ENCODE measurements at places on chromosomes 2 and 18.

- no peak for DNase-seq
Observed at GRCh38 chr2:231029563-231029962, 7.8 kb upstream of the C2orf72 start.

DNA sequence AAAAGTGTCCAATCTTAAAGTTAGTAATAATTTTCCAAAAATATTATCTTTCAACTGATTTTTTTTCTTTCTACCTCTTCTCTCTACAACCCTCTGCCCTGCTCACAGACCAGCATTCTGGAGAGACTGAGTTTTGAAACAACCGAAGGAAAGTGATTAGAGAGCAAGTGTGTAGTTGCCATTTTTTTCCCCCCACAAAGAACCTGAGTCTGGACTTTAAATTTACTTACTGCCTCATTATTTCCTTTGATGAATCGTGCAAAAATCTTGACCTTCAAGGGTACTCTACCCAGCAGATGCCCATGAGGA lies 63.4 kb upstream of the NEUROD1 start:
- DNase-seq: no peak

GRCh38 chr18:53610957-53611356 lies 613.5 kb downstream of the MBD2 start:
- no peak for DNase-seq

- no peak for DNase-seq
Observed at GRCh38 chr2:211367711-211368110, 811.3 kb downstream of the CPS1 start.

GRCh38 chr2:30410217-30410616 lies 36.8 kb upstream of the LCLAT1 start:
- DNase-seq: no peak

- no peak for DNase-seq
Observed at GRCh38 chr2:129800285-129800684, 179.2 kb upstream of the RAB6C start.

DNA sequence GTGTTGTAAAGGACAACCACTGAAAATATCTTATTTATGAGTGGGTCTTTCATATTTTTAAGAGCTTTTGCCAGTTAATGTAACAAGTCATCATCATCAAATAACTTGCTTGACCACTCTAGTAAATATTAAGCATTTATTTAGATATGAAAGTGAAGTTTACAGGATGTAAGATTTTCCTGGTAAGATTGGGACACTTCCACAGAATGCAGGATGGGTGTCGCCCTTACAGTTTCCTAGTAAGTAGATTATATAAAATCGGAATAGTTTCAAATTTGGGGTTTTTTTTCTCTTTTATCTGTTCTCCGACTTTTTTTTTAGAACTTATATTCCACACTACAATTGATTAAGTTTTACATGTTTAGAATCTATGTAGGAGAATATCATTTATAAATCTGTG lies 14.8 kb upstream of the SLC40A1 start:
- DNase-seq: no peak

DNA sequence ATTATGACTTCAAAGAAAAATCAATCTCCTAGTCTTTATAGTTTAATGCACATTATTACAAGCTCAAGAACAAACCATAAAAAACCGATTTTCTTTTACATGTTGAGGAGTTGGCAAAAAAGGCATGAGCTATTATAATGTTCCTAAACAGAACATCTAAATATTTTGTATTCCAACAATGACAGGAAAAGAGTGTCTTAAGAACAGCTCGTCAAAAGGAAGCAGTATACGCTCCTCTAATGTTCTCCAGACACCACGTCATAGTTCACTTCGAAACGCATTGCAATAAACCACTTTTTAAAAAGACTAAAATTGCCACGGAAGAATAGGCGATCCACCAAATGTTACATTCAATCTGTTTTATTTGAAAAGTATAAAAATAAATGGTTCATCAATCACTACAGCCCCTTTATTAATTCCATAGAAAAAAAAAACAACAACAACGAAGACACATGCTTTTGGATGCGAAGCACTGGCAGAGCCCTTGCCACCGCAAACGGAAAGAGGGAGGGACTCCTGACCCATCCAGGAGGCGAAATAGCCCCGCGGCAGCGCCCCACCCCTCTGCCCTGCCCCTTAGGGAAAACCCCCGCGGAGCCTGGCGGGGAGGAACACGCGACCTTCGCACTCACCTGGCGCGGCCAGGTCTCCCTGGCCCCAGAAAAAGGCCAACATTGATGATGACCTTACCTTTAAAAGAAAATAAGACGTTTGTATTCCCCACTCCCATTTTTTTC lies 45.8 kb downstream of the MBP start:
- DNase-seq: no peak

- no peak for DNase-seq
Observed at GRCh38 chr2:96225016-96225533, 16.4 kb upstream of the STARD7 start.

- DNase-seq: no peak
Observed at GRCh38 chr2:171522788-171523087, 464 bp downstream of the CYBRD1 start.

DNA sequence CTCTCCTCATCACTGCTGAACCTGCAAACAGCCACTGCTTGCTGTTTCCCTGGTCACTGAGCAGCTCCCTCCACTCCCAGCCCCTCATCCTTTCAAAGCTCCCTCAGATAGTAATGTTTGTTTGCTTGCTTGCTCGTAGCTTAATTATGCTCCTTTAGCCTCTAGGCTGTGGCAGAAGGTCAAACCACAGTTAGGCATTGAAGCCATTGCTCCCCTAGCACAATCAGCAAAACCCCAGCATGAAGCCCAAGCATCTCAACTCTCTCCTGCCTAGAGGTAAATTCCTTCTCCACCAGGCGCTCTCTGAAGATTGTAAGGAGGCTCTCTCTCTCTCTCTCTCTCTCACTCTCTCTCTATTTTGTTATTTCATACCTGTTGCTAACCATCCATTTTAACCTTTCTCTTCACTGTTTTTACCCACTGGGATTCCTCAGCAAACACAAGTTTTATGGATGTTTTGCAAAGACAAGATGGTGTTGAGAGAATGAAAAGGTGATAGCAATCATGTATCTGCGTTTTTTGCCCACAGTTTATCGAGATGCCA lies 135.9 kb upstream of the HNRNPA3 start:
- DNase-seq: no peak

DNA sequence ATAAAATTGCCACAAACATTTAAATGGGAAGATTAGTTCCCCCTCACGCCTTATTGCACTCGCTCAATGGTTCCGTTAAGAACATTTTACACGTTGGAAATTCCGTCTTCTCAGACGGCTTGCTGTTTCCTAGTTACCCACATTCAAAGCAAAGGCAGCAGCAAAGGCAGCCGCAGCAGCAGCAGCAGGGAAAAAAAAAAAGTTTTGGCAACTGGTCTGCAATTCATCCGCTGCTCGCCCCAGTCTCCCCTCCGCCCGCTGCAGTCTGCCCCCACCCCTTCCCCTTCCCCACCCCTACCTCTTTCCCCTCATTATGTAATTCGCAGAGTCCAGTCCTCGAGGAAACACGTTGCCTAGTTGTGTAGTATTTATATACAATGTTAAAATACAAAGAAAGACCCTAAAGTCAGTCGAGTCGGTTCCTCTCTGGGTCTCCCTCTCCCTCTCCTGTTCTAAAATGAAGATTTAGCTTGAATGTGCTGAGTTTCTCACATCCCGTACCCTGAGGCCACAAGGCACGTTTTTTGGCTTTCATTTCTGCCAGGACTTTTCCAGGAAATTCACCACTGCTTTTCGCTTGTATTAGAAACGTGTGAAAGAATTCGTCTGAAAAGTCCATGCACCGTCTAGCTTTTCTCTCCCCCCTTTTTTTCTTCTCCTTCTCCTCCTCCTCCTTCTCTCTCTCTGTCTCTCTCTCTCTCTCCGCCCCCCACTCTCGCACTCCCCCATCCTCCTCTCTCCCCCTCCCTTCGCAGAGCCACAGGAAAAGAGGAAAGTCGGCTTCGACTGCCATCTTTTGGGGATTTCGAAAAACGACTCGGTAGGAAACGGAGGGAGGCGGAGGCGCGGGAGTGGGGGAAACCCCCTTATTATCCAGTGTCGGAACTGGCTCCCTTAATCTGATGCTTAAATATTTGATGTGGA lies 140.0 kb downstream of the MEIS1 start:
- DNase-seq: no peak

GRCh38 chr2:26855466-26855865 lies 7.5 kb downstream of the DPYSL5 start:
- DNase-seq: no peak

GRCh38 chr2:61626827-61627226 lies 88.7 kb upstream of the XPO1 start:
- no peak for DNase-seq

GRCh38 chr2:176398243-176399073 lies 129.2 kb downstream of the MTX2 start:
- DNase-seq: no peak

- DNase-seq: no peak
Observed at GRCh38 chr2:151197184-151198108, 64.2 kb downstream of the RBM43 start.

GRCh38 chr2:28251337-28251736 lies 141.3 kb upstream of the FOSL2 start:
- DNase-seq: no peak

DNA sequence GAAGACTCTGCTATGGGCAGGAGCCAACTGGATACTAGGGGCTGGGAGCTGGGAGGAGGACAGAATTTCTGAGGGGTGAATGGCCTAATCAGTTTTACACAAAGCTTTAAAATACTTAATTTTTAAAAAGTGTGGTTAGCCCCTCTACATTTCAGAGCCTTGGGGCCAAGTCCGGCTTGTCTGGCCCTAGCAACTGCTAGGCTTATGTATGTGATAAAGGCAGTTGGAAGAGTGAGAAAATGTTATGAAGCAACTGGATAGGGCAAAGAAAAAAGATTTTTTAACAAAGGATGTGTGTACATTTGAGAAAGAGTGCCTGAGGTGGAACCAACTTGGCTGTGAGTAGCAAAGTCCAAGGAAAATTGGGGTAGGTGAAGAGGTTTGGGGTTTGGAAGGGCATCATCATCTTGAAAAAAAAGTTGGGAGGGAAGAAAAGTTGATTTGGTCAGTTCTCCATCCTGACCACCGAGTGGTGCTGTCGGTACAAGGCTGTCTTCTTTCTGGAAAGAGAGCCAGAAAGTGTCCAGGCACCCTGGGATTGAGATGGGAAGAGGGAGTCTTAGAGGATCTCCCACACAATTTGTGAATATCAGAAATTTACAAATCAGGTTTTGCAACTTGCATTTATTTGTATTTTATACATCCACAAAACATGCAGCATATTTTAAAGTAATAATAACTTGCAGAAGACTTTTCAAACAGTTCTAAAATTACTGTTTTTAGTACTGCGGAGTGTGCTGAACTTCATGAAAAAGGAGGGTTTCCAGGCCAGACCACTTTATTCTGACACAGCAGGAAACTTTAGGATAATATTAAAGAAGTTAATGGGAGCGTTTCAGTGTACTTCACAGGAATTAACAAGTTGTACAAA lies 10.5 kb upstream of the CDK15 start:
- no peak for DNase-seq

DNA sequence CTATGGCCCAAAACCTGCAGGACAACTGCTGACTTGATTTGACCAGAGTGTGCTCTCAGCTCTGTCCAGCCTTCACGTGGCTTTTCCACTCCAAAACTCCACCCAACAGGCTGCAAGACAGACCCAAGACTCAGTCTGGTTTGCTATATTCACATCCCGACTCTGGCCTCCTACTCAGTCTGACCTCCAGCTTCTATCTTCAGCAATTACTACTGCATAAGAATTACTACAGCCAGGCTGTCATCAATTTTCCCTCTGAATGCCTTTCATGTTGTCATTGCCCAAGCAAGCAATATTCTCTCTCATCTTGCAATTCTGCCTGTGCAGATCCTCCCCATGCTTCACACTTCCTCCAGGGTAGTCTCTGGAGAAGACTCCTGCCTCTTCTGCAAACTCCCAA lies 53.6 kb upstream of the GYPC start:
- no peak for DNase-seq

- DNase-seq: no peak
Observed at GRCh38 chr2:141737492-141738255, 393.1 kb downstream of the LRP1B start.

DNA sequence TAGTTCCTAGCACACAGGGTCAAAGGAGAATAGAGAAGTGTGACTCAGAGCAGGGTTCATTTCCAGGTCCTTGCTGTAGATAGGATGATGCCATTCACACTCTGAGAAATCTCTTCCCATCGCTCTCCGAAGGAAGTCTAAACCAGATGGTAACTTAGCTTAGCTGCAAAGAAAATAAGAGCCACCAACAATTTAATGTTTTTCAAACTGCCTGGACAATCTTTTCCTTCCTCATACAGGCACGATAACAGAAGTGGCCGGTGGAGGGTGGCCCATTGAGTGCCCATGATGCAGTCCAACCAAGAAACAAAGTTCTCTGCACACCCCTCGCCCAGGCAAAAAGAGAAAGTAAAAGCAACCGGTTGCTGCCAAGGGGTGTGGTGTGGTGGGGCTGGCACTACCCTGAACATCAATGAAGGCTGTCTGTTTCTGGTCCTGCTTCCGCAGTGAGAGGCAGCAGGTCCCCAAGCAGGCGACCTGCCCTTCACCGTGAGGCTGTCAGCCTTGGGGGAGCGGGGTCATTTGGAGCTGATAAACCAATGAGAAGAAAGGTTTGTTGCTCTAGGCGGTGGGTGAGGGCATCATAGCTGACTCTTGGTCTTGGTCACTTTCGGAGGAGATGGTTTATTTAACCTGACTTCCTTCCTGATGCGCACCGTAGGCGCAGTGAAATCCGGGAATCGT lies 105.6 kb upstream of the CD302 start:
- DNase-seq: peak; percentile 49

- no peak for DNase-seq
Observed at GRCh38 chr2:136764452-136765255, 691 bp upstream of the THSD7B start.
